ENCODE measurements at places on chromosomes 16 and 17. TPM values are rescaled to one million over a fixed set of nuclear protein-coding genes. Genes with fewer than 3 reads are reported as not detected.
A peak's percentile ranks its signal among the peaks of the same experiment; 100 is the strongest.

DNA sequence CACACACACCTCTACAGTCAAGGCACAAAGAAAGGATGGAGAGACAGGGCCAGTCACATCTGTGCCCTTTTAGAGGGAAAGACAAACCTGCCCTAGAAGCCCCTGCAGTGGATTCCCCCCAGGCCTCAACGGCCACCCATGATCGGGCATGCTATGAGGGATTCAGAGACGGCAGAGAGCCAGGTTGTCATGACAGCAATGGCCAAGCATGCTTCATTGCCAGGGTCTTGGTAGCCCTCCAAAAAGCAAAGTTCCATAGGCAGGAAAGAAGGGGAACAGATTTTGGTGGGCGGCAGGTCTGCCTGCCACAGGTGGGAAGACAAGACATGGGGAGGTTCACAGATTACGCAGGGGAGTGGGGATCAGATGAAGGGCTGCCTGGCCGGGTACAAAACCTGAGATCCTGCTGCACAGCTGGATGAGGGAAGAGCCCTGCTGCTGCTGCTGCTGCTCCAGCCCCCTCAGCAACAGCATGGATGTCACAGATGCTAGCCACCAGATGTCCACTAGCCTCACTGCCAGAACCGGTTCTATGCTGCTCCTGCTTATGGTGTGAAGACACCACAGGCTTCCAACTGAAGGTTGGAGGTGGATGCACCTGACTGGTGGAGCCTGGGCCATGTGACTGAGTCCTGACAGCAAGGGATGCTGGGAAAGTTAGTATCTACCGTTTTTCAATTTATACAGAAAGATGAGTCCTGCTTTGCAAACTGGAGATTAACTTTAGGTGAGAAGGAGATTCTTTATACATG lies 17.8 kb downstream of the ACTG1 start:
- DNase-seq, result no peak

DNA sequence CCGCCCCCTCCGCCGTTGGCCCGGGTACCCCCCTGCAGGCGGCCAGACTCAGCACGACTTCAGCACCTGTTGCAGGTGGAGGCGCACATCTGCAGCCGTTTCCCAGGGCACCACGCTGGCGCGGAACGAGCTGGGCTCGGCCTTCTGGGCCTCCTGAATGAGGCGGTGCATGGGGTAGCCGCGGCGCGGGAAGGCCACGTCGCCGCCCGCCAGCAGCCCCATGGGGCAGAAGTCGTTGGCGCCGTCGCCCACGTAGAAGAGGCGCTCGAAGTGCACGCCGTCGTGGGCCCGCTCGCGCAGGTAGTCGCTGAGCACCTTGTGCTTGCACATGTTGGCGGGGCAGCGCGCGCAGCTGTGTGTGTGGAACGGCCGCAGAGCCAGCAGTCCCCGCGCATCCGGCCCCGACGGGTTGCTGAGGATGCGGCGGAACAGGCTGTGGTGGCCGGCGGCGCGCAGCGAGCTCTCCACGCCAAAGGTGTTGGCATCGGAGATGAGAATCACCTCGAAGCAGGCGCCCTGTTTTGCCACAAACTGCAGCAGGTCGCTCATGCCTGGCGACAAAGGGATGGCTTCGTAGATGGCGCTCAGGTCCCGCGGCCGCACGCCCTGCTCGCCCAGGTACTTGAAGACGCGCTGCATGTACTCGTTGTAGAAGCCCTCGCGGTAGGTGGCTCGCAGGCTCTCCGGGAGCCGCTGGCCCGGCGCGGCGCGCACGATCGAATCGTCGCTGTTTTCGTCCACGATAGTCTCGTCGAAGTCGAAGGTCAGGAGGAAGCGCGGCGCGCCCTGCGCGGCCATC lies 6.2 kb downstream of the PHOSPHO1 start:
- peak; percentile 80 for DNase-seq

- DNase-seq, result no peak
Observed at GRCh38 chr16:56970934-56971767, 9.4 kb downstream of the CETP start.

The AGRP gene
- total RNA-seq, result not detected

The MRPL12 gene
- total RNA-seq, result 50.9 TPM

The SPAG5 gene
- total RNA-seq, result 87.3 TPM

DNA sequence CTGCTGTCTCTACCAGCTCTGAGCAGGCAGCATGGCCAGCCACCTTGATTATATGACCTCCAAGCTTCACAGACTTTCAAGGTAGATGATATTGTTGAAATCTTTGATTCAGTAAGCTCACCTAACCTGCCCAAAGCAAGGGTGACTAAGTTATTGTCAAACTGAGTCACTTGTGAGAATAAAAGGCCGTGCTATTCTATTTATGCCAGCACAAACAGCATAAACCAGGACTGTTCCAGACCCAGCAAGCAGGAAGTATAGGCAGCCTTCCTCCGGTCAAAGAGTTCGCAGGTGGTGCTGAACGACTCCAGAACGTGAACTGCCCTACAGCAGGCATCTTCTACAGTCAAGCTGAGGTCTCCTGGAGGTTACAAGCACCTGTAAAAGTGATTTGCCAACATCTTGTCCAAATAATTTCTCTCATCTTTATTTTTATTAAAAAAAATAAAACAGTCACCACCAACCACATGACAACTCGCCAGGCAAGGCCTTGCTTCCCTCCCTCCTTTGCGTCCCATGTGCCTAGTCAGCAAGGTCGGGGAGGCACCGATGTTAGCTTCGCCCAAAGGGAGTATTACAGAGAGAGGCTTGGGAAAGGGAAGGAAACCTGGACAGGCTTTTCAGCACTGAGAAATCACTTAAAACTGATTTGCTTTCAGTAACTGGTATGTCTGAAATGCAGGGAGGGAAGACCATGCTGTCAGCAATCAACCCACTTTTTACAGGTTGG lies 10.8 kb downstream of the ARL2BP start:
- DNase-seq, result no peak

DNA sequence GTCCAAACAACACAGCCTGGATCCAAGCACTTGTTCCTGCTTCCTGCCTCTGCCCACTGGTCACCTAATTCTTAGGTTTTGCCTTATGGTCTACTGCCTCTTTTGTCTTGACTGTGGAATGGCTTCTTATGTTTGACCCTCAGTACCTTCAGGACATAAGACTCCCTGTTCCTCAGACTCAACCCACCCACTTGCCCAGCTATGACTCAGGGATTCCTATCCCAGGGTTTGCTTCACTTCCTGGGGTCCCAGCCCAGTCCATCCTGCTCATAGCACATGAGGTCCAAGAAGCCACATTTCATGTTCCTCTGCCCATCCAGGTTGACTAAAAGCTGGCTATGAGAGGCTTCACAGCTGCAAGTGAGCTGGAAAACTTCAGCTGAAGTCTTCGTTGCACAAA lies 320.9 kb upstream of the CDH5 start:
- no peak for DNase-seq

The PIK3R6 gene
- total RNA-seq, result 0.24 TPM

- DNase-seq, result peak; percentile 83
Observed at GRCh38 chr17:17494870-17495535, 1.2 kb downstream of the RASD1 start.

Measured in GM23338 (cell line).